ENCODE measurements at places on chromosomes 13 and 19.

- DNase-seq: no peak
Observed at GRCh38 chr13:98478189-98479129, 98.4 kb downstream of the STK24 start.

GRCh38 chr19:4049432-4049831 lies 17.3 kb downstream of the ZBTB7A start:
- DNase-seq: no peak

- DNase-seq: no peak
Observed at GRCh38 chr13:67048084-67048820, 181.9 kb downstream of the PCDH9 start.

DNA sequence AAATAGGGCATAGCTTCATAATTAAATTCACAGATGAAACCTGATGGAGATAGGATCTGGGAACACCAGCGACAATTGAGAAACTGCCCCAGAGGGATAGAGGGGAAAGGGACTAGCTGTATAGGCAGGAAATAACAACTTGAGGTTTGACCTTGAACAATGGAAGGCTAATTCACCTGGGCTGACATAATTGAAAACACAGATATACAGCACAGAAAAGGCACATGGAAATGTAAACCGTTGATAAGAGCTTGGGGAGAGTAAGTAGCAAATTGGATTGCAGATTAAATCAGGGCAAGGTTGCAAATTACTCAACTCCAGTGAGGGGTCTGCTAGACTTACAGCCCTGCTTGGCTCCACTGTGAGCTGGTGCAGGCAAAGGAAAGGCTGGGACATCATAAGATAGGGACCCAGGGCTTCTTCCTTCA lies 246.7 kb downstream of the DLEU7 start:
- DNase-seq: no peak

- no peak for DNase-seq
Observed at GRCh38 chr19:29841559-29842367, 30.0 kb downstream of the CCNE1 start.

GRCh38 chr13:102688306-102688973 lies 6.4 kb downstream of the METTL21C start:
- no peak for DNase-seq

DNA sequence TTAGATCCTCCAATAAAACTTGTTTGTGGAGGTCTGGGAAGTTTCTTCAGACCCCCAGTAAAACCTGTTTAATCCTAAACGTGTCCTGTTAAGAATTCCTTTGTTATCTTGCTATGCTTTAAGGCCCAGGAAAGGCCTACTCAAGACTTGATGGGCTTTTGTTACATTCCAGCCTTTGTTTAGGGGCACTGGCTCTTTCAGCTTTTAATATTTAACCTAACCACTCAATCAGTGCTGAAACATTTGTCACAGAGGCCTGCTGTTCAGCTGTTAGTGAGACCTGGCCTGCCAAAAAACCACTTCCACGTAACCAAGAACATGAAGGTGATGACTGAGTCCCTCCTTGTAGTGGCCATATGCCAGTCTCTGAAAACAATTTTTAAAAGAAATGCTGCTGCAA lies 41.7 kb downstream of the PCDH17 start:
- no peak for DNase-seq

- no peak for DNase-seq
Observed at GRCh38 chr13:96403651-96404050, 313.7 kb downstream of the HS6ST3 start.

DNA sequence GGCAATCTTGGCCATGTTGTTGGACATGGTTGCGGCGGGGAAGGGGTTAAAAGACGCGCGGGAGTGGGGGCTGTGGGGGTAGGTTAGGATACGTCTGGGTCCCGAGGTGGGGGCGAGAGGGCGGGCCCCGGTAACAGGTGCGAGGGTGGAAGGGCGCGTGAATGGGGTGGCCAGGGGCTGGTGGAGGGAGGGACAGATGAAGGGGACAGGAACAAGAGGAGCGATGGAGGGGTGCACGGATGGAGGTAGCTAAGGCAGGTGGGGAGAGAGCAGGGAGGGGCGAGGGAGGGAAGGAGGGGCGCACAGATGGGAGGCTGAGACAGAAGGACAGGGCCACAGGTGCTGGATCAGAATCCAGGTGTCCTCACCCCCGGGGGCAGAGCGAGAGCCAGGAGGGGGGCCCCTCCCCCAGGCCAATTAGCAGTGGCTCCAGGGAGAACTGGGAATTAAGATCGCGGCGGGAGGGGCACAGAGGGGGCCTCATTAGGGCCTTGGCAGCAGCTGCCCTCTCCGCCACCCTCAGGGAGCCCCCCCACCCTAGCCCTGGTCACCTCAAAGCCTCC lies 1.3 kb downstream of the GNG8 start:
- DNase-seq: no peak

DNA sequence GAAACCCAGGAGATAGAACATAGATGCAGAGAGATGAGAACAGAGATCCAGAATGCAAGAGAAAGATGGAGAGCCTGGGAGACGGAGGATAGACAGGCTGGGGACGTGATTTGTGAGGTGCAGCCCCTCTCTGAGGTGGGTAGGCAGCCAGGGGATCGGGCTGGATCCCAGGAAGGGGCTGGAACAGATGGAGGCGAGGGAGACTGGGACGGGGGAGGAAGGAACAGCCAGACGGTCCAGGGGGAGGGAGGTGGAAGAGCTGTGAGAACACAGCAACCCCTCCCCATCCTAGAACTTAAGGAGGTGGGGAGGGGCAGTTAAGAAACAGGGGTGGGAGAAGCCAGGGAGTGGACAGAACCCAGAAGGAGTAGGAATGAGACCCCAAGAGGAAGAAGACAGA lies 3.1 kb downstream of the SLC17A7 start:
- no peak for DNase-seq

DNA sequence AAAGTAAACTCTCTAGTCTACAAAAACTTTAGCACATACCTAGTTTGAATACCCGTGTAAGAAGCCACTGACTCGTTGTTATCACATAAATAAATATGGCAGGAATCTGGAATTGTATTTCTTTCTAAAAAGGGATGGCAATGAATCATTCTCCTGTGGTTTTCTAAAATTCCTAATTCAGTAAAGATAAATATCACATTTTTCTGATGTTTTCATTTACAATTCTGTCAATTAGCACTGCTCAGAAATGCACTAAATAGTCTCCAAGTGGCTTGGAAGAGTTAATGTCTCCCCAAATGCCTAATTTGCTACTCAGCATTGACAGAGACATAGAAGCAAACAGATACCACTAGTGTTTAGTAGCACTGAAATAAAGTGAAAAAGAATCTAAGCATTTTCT lies 547.7 kb upstream of the SLITRK1 start:
- no peak for DNase-seq

DNA sequence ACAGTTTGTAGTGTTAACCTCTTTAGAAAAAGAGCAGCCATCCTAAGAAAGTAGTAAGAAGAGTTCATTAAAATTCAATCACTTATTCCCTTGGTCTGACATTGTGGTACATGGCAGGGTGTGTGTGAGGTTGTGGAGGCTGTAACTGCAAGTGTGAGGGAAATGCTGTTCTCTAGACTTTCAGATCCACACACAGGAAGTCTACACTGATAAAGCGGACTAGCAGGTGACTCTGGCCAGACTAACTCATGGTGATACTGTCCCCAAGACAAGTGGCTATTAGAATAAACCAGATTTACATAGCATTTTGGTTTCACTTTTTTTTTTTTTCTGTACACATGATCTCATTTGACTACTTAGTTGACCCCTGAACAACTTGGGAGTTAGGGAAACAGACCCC lies 10.0 kb downstream of the MTIF3 start:
- DNase-seq: no peak

- DNase-seq: no peak
Observed at GRCh38 chr13:27352698-27353097, 71.7 kb upstream of the GTF3A start.

DNA sequence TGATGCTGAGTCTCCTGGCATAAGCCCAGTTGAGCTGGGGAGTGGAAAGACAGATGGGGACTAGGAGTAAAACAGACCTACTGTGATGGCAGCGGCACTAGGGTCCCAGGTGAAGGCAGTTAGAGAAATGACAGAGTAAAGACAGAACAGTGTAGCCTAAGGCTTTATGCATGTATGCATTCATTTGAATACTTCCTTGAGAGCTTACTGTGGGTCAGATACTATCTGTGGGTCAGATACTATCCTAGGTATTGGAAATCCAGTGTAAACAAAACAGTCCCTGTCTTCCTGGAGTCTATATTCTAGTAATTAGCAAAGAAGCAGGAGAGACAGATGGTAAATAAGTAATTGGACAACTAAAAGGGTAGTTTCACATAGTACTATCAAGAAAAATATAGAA lies 73.7 kb upstream of the LRCH1 start:
- no peak for DNase-seq

GRCh38 chr19:815775-816499 lies 5.8 kb downstream of the PLPPR3 start:
- no peak for DNase-seq

DNA sequence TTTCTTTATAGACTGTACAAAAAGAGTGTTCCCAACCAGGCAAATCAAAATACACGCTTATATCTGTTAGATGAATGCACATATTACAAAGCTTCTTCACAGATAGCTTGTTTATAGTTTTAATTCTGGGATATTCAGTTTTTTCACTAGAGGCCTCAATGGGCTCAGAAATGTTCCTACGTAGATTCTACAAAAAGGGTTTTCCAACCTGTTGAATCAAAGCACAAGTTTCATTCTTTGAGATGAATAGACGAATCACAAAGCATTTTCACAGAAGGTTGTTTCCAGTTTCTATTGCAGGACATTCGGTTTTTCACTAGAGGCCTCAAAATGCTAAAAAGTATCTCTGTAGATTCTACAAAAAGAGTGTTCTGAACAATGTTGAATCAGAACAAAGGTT lies 1490.3 kb downstream of the UQCRFS1 start:
- no peak for DNase-seq

DNA sequence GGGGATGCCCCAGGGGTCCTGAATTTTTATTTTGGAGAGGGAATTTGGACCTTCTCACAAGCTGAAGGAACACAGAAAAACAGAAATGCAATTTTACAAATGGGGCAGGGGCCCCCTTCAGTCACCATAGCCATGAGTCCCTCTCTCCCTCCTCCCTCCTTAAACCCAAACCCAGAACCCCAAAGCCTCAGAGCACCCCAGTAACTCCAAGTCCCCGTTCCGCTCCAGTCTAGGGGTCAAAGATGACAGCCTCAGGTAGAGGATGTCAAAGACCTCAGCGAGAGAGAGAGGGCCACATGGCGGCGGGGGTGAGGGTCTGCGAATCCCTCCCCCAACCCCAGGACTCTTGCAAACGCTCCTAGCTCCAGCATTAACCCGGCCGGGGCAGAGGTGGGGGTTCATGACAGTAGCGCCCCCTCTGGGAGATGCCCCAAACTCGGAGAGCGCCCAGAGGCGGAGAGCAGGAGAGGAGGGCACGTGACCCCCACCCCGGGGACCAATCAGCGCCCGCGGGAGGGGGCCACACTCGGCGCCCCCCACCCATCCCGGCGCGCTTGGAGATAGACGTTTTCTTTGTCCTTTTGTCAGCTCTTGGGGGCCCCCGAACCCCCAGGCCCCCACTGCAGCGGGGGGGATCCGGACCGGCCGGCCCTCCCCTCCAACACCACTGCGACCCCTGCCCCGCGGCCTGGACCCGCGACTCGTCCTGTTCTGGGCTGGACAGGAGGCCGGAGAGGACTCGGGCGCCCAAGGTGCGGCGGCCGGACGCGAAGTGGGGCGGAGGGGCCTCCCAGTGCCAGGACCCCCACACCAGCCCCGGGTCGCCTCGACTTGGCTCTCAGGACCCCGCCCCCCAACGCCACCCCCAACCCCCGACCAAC lies 20.8 kb upstream of the SEMA6B start:
- no peak for DNase-seq

GRCh38 chr19:11435833-11436313 lies 438 bp downstream of the PRKCSH start:
- no peak for DNase-seq

DNA sequence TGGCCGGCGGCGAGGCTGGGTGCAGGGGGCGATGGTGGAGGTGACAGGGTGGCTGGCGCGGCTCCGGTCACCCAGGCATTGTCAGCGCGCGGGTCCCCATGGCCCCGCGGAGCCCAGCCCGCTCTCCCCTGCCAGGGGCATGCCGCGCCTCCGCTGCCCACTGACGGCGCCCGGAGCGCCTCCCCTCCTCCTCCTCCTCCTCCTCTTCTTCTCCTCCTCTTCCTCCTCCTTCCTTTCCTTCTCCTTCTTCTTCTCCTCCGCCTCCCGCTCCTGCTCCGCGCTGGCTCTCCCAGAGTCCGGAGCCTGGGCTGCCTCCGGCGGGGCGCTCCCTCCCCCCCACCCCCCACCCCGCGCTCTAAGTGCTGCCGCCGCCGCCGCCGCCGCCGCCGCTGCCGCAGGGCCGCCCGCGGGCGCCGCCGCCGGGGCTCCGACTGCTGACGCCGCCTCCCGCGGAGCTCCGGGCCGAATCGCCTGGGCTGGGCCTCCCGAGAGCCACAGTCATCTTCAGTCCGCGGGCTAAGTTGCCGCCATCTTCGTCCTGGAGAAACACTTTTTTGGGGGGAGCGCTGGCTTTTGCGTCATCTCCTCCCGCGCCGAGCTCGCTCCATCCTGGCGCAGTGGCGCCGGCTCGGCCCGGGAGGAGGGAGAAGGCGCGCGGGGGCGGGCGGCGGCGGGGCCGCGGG lies 348.3 kb downstream of the LIG4 start:
- DNase-seq: no peak

- DNase-seq: no peak
Observed at GRCh38 chr13:102440259-102440936, 38.5 kb upstream of the FGF14 start.

GRCh38 chr19:4970558-4971423 lies 1.9 kb downstream of the KDM4B start:
- no peak for DNase-seq

DNA sequence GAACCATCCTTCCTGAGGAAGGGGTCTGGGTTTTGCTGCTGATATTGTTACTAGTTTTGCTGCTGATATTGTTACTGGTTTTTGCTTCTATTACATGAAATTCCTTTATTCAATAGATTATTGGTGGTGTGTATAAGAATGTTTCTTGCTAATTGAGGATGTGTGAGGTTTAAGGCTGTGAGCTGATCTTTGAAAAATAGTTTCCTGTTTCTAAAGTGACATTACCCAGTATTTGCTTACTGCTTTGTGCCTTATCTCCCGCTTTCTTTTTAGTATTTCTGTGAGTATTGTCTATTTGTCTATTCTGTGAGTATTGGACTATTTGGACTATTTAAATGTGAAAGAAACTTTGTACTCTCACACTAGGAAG lies 38.2 kb upstream of the C1QTNF9 start:
- DNase-seq: no peak

- no peak for DNase-seq
Observed at GRCh38 chr13:69820180-69820579, 287.4 kb upstream of the ATXN8OS start.

Measured in stimulated activated CD4-positive, alpha-beta T cell treated with anti-CD3 and anti-CD28 coated beads, TNF-alpha, amount 100 ng/mL, for 24 hours (primary cell).